ENCODE measurements at places on chromosomes 16 and 17.

- no peak for DNase-seq
These were observed 150.1 kb downstream of the SHISA6 start for GRCh38 chr17:11391134-11391533.

DNA sequence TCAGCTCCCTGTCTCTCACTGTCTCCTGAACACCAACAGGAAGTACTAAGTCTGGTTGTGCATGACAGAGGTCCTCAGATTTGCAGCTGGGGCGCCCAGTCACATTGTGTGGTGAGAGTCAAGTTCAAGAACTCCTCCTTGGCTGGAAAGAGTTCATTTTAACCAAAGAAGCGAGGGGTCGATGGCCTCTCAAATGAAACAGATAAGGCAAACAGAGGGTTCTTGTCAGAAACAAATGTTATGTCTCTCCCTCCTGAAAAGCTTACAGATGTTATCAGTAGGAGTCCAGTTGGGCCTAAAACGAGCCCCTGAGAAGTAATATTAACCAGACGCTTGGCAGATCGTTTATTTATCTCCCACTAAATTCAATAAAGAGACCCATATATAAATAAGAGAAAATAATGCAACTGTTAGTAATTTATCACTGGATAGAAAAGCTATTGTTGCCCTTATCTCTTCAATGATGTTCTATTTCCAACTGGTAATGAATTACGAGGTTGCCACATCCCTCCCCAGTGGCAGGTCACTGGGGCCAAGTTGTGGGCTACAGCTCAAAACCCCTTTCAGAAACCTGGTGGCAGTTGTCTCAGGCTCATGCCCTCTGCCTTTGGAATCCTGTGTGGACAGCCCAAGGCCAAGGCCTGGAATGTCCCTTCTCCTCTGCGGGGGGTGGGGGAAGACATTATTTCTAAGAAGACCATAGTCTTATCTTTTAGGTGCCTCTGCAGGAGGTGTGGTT, 307.5 kb upstream of the DYNLRB2 start:
- no peak for DNase-seq

- DNase-seq: no peak
These were observed 35.8 kb upstream of the ADGRG1 start for GRCh38 chr16:57592591-57593003.

- no peak for DNase-seq
These were observed 12.8 kb upstream of the PAFAH1B1 start for GRCh38 chr17:2580661-2581060.

GRCh38 chr16:80122115-80122514, 418.7 kb upstream of the DYNLRB2 start:
- DNase-seq: no peak

DNA sequence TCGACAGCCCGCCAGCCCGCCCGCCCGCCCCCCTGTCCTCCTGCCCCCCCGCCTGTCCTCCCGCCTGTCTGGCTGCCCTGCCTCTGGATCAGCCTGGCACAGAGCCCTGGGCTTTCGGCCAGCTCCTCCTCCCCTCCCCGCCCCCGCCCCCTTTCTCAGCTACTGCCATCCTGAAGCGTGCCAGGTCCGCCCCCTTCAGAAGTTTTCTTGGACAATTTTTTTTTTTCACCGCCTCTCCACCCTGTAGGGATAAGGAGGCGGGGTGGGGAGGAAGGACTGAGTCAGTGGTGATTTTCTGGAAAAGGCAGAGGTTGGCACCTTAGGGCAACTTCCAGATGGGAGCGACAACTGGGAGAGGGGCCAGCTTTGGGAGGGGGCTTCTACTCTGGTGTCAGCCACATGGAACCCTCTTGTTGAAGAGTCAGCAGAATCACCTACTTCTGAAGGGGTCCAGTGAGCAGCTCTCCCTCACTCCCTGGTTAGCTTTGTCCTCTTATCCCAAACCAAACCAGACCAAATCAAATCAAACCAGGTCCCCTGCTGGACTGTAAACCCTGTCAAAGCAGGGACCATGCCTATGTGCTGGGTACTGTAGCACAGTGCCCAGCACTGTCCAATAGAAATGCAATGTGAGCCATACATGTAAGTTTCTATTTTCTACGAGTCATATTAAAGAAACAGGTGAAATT, 19.7 kb downstream of the IGF2BP1 start:
- DNase-seq: no peak

DNA sequence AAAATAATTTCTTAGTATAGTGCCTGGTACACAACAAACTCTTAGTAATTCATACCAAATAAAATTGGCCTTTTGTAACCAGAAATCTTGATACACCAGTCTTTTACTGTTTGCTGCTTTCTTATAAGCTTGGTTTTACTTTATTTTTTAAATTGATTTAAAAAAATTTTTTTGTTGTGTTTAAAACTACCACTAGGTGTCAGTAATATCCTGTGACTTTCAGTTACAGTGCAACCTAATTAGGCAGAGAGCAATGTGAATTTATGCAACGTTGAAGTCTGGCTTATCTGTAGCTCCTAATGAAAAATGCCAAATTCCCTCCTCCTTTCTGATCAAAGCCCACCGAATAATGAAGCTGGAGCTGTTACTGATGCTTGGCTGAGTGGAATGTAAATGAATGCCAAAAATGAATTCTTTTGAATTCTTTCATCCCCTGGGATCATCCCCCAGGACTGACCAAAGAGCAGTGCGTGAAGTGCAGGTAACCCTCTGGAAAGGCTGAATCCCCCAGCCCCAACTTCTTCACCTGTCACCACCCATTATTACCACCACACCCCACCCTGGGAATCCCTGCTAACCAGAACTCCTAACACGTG, 3.8 kb downstream of the ERCC4 start:
- DNase-seq: peak; percentile 39

DNA sequence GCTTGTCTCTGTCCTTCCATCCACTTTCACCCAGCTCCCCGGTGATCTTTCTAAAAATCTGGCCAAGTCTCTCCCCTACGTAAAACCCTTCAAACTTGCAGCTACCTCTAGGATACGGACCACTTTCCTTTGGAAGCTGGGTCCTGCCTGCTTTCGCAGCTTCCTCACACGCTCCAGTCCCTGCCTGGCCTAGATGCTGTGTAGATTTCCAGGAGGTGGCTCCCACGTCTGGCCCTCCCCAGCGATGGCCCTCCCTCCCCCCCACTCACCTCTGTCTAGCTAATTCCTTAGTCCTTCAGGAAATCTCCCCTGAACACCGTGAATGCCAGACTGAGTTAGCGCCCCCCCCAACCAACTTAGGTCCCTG, 579 bp upstream of the LRRC59 start:
- no peak for DNase-seq

DNA sequence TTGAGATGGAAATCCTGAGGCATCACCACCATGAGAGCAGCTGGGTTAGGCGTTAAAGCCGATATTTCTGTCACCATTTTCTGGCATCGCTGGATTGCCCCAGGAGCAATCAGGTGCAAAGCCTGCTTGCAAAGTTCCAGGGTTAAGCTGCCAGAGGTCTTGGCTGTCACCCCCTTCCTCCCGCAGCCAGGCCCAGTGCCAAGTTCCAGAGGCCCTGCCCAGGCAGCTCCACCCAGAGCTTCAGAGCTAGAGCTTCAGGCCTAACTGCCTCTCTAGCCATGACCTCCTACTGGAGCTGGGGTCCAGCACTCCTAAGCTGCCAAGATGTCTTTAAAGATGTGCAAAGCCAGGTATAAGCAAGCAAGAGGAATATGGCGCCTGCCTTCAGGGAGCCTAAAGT, 8.8 kb upstream of the TMEM238L start:
- DNase-seq: peak; percentile 24

DNA sequence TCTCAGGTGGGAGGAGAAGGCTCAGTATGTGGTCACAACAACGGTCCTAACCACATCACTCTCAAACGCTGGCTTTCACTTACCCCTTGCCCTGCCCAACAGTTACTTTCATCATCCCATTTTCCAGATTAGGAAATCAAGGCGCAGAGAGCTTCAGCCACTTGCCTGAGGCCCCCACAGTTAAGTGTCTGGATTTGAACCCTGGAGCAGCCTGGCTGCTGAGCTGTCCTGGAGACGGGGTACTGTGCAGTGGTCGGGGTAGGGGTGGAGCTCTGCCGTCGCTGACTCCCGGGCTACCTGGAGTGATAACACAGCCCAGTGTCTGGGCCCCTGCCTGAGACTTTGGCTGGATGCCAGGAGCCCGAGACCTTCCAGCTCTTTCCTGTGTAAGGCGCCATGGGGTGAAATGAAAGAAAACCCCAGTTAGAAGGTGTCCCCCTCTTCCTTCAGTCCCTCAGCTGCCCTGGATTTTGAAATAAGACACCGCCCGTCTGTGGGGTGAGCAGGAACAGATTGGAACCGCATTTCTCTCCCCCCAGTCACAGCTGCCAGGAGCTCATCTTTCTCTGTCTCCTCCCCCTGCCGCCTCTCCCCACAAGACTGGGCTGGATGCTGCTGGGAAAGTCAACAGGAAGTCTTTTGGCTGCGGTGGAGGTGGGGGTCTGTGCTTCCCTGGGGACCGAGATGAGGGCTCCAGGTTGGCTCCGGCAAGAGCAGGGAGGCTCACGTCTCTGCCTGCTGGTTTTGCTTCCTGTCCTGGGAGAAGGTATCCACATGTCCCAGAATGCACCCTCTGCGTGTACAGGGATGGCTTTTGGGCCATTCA, 280.2 kb downstream of the SEC14L1 start:
- peak; percentile 54 for DNase-seq

- no peak for DNase-seq
These were observed 2.4 kb downstream of the SLC16A13 start for GRCh38 chr17:7038025-7038862.

- peak; percentile 71 for DNase-seq
These were observed 2.9 kb upstream of the TTYH2 start for GRCh38 chr17:74210191-74211140.

GRCh38 chr16:57534337-57534880, 2.0 kb downstream of the CCDC102A start:
- no peak for DNase-seq

DNA sequence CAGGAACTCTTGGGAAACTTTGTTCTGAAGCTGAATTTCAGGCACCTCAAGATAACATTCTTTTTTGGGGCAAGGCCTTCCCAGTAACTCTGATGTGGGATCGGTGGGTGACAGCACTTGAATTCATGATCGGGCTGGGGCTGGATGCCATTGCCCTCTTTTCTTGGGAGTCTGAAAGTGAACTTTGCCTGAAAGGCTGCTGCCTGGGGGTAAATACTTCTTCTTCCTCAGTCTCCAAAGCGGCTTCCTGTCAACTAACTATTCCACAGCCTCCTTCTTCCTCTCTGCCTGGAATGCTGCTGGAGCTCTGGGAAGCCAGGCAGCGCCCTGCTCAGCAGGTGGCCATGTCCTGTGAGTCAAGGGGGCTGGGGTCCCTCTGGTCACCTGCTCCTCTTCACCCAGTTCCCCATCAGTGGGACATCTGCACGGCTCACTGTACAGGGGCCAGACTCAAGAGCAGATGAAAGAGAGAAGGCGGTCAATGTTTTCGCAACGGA, 79.5 kb downstream of the WIPI1 start:
- DNase-seq: no peak

- no peak for DNase-seq
These were observed 216.1 kb downstream of the ABCC12 start for GRCh38 chr16:47939680-47940079.

- peak; percentile 56 for DNase-seq
These were observed 13.7 kb upstream of the GUCY2D start for GRCh38 chr17:7988750-7989178.

GRCh38 chr16:89370081-89370511, 120.3 kb downstream of the ANKRD11 start:
- no peak for DNase-seq

GRCh38 chr16:22692916-22693637, 120.9 kb upstream of the HS3ST2 start:
- no peak for DNase-seq

- no peak for DNase-seq
These were observed 264.3 kb downstream of the CPPED1 start for GRCh38 chr16:12539185-12539929.

GRCh38 chr17:35773679-35774425, 13.2 kb downstream of the C17orf50 start:
- DNase-seq: peak; percentile 58

- no peak for DNase-seq
These were observed 79.6 kb upstream of the CLEC18B start for GRCh38 chr16:74500907-74501306.

GRCh38 chr16:30619638-30620037, 9.4 kb upstream of the ZNF689 start:
- DNase-seq: no peak

DNA sequence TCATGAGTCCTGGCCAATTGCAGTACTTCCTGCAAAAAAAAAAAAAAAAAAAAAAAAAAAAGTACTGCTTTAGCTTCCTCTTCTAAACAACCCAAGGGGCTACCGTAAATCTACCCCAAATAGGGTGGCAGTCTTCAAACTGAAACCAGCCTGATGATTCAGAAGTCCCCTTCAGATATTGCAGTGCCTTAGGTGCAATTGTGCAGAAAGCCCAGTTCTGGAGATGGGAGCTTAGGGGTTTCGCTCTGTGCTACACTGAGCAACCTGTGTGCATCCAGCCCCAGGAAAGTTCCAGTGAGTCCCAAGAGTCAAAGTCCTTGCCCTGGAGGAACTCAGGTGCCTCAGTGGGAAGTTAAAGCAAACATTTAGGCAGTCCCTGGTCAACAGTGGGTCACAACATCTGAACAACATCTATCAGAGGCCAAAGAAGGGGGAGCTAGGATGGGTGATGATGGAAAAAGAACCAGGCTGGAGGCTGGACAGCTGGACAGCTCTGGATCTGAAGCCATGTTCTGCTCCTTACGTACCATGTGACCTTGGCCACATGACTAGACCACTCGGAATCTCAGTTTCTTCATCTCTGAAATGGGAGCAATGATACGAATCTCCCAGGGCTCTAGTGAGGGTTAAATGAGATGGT, 6.7 kb upstream of the CIITA start:
- DNase-seq: no peak

- no peak for DNase-seq
These were observed 16.1 kb upstream of the C16orf54 start for GRCh38 chr16:29761882-29762281.

GRCh38 chr17:50168319-50168718, 2.5 kb downstream of the SGCA start:
- no peak for DNase-seq

- DNase-seq: no peak
These were observed 20.8 kb downstream of the DCUN1D3 start for GRCh38 chr16:20879175-20880040.

DNA sequence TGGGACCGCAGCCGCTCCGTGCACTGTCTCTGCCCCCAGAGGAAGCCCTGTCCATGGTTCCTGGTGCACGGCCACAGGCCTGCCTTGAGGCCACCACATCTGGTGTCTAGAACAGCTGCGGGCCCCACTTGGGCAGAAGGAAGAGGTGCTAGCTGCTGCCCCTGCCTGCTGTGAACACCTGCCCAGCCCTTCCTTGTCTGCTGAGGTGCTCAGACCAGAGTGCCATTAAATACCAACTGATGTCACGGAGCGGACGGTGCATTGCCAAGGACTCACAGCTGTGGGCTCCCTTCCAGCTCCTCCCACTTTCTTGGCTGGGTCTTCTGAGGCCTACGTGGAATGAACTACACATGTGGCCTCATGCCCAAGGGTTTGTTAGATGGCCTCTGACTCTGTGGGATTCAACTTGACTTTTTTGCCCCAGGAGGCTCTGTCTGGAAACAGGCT, 146.1 kb downstream of the RAB11FIP4 start:
- no peak for DNase-seq

DNA sequence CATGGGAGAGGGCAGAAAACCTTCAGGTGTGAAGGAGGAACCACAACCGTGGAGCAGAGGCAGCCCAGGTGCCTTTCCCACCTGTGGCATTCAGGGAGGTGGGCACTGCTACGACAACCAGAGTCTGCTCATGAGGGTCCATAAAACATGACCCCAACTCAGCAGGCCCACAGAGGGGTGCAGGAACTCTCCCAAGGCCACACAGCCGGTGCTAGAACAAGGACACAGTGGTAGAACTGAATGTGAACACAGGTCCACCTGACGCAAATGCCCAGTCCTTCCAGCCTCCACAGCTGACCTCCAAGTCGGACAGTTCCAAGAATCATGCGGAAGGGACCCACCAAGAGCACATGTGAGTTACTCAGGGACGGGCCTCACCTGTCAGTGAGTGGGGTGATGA, 76.4 kb downstream of the DNAH17 start:
- no peak for DNase-seq

Measured in hematopoietic multipotent progenitor cell (in vitro differentiated cells).